Ecto neural progenitor cell (in vitro differentiated cells): ENCODE measurements at places on chromosomes 13 and 19.

GRCh38 chr13:91955546-91956355 lies 557.3 kb downstream of the GPC5 start:
- no peak for DNase-seq

DNA sequence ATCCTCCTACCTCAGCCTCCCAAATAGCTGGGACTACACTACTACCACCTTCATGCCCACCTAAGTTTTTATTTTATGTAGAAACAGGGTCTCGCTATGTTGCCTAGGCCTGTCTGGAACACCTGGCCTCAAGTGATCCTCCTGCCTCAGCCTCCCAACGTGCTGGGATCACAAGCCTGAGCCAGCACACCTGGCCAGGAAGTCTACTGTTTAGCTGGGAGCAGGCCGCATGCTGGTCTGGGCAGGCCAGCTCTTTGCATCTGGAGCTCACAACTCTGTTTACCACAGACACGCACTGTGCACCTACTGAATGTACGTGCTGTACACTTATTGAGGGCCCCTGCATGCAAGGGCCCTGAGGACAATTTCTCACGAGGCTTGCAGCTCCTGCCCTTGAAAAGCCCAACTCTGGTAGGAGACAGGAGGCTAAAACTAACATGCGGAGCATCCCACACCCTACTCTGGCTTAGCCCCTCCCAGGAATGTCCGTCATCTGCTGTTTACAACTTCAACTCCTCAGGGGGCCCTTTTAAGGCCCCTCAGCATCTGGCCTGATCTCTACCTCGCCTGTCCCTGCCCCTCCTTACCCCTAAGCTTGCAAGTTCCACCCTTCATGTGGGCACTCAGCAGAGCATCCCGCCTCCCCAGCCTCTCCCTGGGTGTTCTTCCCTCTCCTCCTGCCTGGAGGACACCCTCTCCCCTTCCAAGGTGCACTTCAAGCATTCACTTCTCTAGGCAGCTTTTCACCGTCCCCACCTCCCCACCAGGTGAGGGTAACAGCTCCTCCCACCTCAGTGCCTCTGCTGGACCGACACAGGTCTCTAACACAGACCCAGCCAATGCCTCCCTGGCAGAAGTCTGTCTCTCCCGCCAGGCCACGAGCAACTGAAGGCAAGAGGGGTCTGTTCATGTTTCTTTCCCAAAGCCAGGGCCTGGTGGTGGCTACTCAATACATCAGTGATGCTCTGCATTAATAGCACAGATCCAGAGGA lies 114.2 kb upstream of the UQCRFS1 start:
- DNase-seq = peak; percentile 23

- DNase-seq = no peak
Measured at GRCh38 chr13:62193919-62194318, 778.3 kb upstream of the PCDH20 start.

DNA sequence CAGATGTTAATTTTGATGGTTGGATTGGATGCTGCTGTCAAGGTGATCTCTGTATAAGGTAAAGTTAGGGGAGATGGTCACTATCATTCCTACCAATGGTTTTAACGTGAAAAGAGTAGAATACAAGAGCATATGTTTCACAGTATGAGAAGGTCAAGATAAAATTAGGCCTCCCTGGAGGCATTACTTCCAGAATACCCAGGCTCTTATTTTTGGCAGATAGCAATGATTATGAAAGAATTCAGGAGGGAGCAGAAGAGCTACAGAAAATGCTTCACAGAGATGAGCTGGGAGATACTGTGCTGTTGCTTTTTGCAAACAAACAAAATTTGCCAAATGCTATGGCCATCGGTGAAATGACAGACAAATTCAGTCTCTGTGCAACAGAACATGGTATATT lies 547.5 kb upstream of the SPRY2 start:
- DNase-seq = no peak

- no peak for DNase-seq
Measured at GRCh38 chr13:90919153-90919552, 428.3 kb upstream of the MIR17HG start.

GRCh38 chr13:110363010-110363409 lies 55.9 kb downstream of the COL4A2 start:
- no peak for DNase-seq
